ENCODE measurements at places on chromosomes 1 and 21.

DNA sequence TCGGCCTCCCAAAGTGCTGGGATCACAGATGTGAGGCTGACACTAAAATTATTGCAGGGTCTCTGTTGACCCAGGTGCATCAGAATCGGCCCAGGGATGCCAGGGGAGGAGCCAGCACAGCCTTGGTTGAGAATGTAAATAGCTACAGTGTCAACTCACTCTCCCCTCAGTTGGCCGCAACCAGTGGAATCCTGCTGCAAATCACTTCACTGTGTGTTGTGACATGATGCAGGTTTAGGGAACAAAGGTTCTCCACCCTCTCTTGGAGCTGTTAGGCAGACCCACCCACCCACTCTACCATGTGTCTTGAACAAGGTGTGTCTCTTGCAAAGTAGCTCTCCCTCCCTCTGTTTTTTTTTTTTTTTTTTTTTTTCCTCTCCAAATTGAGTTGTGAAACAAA lies 60.5 kb upstream of the SOD1 start:
- no peak for DNase-seq

DNA sequence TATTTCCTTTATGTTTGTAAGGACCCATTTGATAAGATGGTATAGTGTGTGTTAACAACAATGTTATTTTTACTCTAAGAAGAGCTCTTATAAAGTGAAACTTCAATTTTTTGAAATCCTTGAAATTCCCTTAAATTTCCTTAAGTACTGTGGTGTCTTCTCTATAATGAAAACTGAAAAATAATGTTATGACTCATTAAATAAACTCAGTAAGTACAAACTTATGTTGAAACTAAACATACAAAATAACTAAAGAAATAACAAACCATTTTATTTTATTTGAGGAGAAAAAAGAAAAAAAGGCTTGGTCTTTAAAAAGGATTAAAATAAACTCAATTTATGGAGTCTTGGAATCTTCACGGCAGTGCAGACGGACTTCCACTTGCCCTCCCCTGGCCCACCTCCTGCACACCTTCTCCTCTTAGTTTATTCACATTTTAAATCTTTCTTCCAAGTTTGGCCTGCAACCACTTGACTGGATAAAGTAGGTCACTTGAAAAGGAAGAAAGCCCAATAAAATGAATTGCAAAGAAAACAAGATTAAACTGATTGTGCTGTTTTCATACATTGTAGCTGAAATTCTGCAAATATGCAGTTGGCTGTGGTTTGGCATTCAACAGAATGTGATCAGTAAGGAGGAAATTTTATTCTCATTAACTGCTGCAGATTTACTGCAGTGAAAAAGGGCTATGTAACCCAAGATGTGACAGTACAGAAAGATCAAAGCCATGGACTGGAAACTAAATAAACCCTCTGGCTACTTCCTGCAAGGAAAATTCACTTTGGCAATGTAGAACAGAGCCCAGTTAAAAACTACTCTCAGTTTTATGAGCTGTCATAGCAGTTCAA lies 48.5 kb upstream of the SCYL3 start:
- no peak for DNase-seq

- no peak for DNase-seq
Observed at GRCh38 chr1:203136409-203137042, 9.0 kb downstream of the ADORA1 start.

DNA sequence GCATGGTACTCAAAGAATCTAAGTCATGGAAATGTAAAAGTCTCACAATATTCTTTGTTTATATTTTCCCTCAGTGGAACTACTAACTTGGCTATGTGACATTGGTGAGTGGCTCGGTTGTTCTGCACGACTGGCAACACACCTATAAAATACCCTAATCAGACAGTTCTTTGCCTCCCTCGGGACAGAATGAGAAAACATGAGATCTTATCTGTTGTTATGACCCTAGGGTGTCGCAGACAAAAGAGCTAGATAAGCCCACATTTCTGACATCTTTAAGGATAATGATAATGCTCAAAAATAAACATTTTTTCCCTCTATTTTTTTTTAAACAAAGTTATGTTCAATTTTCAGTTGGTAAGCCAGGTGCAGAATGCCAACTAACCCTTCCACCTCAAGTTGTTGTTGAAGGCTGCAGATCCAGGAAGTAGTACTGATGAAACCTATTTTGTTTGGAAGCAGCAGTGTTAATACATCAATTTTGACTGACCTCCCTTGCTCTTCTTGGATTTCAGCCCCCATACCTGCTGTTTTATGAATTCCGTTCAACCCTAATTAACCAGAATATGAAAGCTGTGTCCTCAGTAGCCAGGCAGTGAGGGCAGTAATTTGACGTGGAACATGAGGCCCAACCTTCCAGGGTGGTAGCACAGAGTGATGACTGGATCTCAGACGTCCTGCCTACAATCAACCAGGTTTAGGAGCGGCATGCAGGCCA lies 108.7 kb upstream of the DUSP10 start:
- DNase-seq: no peak

DNA sequence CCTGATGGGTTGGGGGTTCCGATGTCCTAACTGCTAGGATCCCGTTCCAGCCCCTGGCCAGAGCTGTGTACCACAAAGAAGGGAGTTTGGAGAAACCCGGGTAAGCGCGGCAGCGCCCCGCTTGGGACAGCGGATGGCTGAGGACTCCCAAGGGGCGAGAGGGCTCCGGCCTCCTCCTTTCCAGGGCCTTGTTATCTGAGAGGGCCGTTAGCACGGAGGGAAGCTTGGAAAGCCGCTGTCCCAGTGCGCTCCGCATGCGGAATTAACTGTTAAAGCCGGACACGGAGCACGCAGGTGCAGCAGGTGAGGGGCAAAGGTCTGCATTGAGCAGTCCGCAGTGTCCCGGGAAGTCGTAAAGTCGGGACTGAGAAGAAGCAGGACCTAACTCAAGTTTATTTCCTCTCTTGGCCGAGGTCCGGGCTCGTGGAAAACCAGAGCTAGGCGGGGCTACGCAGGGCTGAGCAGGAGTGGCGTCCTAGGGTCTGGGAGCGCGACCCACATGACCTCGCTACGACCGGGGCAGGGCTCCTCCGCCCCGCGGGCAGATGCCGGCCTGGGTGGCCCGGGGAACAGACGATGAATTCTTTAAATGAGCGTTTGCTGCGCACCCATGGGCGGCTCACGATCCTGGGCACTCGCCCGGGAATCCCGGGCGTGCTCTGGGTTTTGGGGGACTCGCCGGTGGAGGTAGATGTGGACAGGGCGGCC lies 4.5 kb downstream of the LHX4 start:
- no peak for DNase-seq

DNA sequence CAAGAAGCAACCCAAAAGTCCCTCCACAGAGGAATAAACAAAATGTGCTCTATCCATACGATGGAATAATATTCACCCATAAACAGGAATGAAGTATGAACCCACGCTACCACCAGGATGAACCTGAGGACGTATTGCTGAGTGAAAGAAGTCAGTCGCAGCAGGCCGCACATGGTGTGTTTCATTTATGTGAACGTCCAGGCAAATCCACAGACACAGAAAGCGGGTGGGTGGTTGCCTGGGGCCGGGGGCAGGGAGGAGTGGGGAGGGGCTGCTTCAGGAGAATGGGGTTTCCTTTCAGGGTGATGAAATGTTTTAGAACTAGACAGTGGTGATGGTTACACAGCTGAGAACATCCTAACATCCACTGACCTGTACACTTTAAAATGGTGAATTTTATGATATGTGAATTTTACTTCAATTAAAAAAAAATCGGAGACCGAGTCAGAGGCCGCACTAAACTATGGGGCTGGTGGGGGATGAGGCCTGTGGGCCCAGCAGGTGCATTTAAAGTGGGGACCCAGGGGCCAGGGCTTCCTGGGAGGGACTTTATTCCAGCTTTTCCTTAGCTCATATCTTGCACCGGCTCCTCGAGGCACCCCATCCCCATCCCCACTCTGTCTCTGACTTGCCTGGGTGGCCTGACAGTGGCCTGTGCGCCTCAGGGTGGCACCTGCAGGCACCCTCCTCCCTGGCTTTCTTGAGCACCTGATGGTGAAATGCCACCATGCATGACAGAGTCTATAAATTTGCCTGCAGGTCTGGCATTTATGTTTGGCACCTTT lies 392.6 kb upstream of the VAMP3 start:
- no peak for DNase-seq

GRCh38 chr21:39430954-39431353 lies 14.6 kb downstream of the LCA5L start:
- no peak for DNase-seq

All from stimulated activated CD8-positive, alpha-beta memory T cell treated with anti-CD3 and anti-CD28 coated beads, Interleukin-7, amount 100 ng/mL, for 1 hour (primary cell).